Cortex of kidney (tissue), 1 donor: ENCODE measurements at places on chromosomes 2 and 18.

DNA sequence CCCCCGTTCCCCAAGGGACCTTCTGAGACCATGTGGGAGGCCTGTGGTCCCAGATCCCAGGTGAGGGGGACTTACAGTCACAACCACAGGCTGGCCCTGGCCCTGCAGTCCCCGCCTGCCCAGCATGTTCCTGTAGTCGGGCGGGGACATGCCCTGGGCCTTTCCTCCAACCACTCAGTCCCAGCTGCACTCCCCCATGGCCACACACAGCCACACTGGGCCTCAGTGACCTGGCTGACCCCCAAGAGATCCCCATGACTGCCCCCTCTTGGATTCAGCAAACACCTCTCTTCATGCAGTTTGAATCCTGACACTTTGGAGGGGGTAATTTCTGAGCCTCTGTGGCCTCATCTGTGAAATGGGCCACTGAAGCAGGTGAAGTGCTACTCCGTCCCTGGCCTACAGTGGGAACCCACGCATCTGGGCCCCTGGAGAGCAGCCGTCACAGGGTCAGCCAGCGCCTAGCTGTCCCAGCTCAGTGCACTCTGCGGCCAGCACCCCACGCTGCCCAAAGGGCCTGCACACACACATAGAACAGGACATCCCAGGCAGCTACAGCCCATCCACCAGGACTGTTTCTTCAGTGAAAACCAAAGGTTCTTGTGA is 12.7 kb upstream of the ARHGEF4 start:
- no peak for DNase-seq

GRCh38 chr2:181457741-181458425 is 697 bp downstream of the ITGA4 start:
- DNase-seq = no peak

DNA sequence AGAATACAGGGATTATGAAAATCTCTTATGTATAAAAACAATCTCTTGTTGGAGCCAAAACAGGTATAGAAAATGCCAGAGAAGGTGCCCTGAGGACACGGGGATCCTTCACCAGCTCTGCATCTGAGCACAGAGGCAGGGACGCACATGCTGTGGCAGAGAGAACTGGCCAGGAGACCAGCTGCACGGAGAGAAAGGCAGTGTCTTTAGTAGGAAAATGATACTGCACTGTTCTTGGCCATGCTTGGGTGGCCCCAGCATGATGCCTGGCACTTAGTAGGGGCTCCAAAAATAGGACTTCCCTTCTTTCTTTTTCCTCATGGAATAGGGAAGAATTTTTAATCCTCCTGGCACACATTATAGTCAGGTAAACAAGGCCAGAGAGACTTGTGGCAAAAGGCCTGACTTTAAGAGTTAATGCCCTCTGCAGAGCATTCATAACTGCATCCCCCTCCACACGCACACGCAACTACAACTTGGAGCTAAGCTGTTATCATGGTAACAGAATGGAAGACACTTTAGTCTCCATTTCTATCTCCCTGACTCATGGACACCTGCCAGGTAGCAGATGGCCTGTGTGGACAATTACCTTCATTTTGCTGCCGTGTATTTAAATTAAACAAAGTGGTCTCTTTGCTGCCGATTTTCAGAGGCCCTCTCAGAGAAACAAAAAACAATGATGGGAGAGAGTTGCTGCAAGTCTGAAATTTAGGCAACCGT is 59.7 kb upstream of the DNMT3A start:
- no peak for DNase-seq

DNA sequence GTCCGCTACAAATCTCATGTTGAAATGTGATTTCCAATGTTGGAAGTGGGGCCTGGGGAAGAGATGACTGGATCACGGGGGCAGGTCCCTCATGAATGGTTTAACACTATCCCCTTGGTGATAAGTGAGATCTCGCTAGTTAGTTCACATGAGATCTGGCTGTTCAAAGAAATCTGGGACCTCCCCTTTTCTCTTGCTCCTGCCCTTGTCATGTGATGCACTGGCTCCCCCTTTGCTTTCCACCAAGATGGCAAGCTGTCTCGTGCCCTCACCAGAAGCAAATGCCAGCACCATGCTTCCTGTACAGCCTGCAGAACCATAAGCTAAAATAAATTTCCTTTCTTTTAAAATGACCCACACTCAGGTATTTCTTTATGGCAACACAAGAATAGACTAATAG is 57.3 kb upstream of the C2orf15 start:
- no peak for DNase-seq

GRCh38 chr2:121662656-121663055 is 13.4 kb upstream of the CLASP1 start:
- no peak for DNase-seq

GRCh38 chr18:77111449-77111848 is 21.1 kb downstream of the MBP start:
- no peak for DNase-seq

- no peak for DNase-seq
Measured at GRCh38 chr2:134325696-134326095, 71.8 kb downstream of the MGAT5 start.

GRCh38 chr18:54169431-54170403 is 54.8 kb downstream of the MBD2 start:
- no peak for DNase-seq

- no peak for DNase-seq
Measured at GRCh38 chr2:2229626-2230432, 101.2 kb downstream of the MYT1L start.

DNA sequence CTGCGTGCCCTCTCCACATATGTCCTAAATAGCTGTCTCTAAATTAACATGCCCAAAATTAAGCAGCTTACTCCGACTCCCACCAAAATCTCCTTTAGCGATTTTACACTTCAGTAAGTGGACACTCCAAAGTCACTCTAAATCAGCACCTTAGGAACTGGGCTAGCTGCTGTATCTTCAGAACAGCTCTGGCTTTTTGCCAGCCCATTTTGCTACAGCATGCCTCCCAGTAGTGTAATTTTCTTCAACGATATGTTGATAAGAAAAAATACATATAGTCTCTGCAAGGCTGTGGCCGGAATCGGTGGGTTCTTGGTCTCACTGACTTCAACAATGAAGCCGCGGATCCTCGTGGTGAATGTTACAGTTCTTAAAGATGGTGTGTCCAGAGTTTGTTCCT is 291.8 kb upstream of the RGPD4 start:
- DNase-seq = no peak

GRCh38 chr2:2232167-2232566 is 98.9 kb downstream of the MYT1L start:
- no peak for DNase-seq

DNA sequence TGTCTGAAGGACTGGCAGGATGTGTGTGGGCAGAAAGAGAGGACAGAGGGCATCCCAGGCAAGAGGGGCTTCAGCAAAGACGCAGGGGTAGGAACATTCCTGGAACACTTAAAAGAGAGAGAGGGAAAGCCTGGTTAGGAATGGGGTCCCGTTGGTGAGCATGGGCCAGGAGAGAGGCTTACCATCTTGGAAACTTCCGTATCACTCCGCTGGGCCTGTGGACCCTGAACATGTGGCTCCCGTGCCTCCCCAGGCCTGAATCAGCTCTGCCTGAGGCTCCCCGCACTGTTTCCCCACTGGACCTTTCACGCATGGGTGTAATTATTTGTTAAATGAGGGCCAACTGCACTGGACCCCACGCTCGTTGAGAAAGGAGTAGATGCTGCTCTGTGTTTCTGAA is 191.1 kb upstream of the GLI2 start:
- DNase-seq = no peak

GRCh38 chr2:26491563-26492167 is 13.7 kb upstream of the OTOF start:
- no peak for DNase-seq

GRCh38 chr2:110804915-110805314 is 72.5 kb downstream of the ACOXL start:
- no peak for DNase-seq

GRCh38 chr2:64326578-64327050 is 127.3 kb upstream of the LGALSL start:
- DNase-seq = no peak

GRCh38 chr2:165453561-165454094 is 15.9 kb upstream of the CSRNP3 start:
- DNase-seq = no peak

DNA sequence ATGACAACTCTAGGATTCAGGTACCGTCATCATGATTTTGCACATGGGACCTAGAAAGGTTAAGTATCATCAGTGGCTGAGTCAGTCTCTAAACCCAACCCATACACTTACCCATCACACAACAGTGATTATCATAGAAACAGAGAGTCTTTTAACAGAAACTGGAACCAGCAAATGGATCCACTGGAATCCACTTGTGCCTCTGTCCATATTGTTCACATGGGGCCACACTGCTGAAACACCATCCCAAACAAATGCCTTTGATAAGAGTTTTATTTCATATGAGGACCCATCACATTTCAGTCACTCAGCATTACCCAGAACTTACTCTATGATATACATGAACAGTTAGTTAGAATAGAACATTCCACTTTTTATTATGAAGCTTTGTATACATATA is 430.0 kb downstream of the STK39 start:
- no peak for DNase-seq

DNA sequence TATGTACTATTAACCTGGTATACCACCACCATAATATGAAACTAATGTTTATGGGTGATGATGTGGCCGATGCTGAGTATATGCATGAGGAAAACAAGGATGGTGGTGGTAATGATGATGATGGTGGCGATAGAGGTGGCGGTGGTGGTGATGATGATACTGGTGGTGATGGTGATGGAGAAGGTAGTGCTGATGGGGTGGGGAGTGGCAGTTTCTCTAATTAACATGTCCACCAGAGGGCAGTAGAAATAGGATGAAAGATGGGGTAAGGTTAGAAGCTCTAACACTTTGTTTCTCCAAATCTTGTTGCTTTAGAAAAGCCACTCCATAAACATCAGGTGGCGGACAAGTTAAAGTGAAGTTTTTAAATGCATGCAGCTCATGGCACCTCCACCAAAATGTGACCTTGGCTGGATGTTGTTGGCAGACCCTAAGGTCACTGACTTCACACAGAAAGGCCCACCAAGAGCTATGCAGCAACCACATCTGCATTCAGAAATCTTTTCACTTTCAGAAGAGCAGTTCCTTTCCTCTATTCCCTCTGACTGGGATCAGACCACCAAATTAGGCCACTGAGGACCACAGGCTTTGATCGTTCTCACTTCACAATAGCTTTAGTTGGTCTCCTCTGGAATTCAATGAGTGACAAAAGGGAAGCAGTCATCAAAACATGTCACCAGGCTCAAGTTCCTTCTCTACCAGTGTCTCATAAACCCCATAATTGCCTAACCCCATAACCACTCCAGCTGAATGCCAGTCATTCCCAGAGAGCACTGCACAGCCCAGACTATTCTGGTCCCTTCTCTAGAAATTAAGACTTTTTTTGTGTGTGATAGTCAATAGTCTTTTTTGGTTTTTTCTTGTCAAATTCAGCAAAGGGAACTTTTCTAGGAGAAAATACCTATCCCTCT is 7.5 kb upstream of the BCL11A start:
- DNase-seq = no peak

DNA sequence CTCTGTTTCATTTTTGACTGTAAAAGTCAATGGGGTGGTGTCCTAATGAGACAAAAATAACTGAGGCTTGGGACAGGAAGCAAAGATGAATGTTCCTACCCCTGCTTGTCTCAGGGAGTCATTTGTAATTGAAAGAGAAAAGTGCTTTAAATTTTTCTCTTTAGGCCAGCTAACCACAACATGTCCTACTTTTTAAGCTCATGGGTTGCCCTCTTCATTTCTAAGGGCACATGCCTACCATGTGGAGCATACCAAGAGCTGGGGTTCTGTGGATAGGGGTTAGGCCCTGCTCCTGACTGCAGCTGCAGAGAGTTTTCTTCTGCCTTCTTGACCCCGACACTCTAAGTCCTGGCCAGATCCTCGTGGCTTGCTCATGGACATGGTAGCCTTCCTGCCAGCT is 96.8 kb upstream of the ARL4C start:
- no peak for DNase-seq

DNA sequence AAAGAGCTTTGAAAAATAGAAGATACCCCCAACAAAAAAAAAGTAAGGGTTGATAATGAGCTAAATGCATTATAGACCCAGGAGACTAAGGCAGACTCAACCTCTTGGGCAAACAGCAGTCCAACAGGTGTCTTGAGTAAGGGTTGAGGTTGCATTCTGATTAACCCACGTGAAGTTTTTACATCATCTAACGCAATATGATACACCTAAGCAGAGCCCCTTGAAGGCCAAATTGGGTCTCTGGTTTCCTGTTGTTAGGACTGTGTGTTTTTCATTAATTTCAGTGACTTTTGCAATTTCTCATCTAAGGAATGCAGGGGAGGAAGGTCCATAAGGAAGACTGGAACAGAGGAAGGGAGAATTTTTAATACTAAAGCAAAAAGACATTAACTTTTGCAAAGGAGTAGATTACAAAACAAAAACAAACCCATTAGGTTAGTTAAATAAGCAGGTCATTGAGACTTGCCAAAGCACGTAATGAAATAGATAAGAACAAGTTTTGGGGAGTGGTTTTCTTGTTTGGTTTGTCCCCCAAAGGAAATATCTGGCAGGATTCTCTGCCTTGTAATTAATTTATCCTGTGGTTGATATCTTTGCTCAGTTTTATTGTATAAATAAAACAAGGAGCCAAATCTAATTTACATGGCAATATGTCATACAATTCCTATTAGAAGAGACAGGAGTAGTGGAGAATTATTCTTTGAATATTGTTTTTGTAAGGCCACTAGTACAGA is 244.3 kb downstream of the ETAA1 start:
- no peak for DNase-seq

DNA sequence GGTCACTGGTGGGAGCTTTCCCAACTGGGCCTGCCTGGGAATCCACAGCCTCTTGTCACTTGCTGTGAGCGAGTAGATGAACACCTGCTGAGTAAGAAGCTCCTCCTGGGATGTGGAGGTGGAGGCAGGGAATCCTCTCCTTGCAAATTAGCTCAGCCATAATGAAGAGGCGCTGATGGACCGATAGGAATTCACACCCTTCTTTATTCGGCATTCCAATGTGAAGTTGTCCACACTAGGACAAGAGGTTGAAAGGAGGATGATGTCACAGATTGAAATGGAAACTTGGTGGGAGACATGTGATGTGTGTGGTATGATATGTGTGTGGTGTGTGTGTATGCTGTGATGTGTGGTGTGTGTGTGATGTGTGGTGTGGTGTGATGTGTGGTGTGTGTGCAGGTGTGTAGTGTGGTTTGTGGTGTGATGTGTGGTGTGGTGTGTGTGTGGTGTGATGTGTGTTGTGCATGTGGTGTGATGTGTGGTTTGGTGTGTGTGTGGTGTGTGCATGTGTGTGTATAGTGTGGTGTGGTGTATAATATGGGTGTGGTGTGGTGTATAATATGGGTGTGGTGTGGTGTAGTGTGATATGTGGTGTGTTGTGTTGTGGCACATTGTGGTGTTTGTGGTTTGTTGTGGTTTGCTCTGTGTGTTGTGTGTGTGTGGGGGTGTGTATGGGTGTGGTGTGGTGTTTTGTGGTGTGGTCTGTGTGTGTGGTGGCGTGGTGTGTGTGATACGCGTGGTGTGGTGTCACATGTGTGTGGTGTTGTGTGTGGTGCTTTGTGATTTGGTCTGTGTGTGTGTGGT is 216.4 kb downstream of the BCL2 start:
- DNase-seq = no peak

- DNase-seq = no peak
Measured at GRCh38 chr18:8871489-8871888, 166.1 kb downstream of the MTCL1 start.

GRCh38 chr2:32355976-32356680 is 695 bp upstream of the BIRC6 start:
- DNase-seq = no peak

- DNase-seq = no peak
Measured at GRCh38 chr2:70645733-70646419, 92.2 kb upstream of the TGFA start.

GRCh38 chr2:61426267-61426897 is 44.5 kb downstream of the USP34 start:
- no peak for DNase-seq
